T-helper 2 cell treated with Interferon-gamma antibody and Interleukin-4, amounts not matched to agents 5 μg/mL and 100 μg/mL, for 36 hours (primary cell): ENCODE measurements at places on chromosomes 11 and 22.

GRCh38 chr11:123173040-123173855, 21.8 kb downstream of the CLMP start:
- H3K27ac ChIP-seq: no peak overlapping the region
- no peaks in the 10 kb centered on the region for H3K36me3 ChIP-seq
- H3K4me1 ChIP-seq: peaks cover 2% of the 10 kb centered on the region
- DNase-seq: no peak
- peaks cover 3% of the 10 kb centered on the region for H3K27me3 ChIP-seq

- H3K4me1 ChIP-seq: peaks cover 20% of the 10 kb centered on the region
- H3K27ac ChIP-seq: peak overlapping the region; percentile 56
- H3K27me3 ChIP-seq: no peaks in the 10 kb centered on the region
- H3K36me3 ChIP-seq: peaks cover 56% of the 10 kb centered on the region
- DNase-seq: no peak
- no peak overlapping the region for H3K4me3 ChIP-seq
Measured at GRCh38 chr11:72818971-72819370, 4.8 kb downstream of the ATG16L2 start.

GRCh38 chr11:7547687-7548086, 33.9 kb downstream of the PPFIBP2 start:
- no peak for DNase-seq
- H3K36me3 ChIP-seq: no peaks in the 10 kb centered on the region
- no peaks in the 10 kb centered on the region for H3K27me3 ChIP-seq

- H3K4me1 ChIP-seq: no peaks in the 10 kb centered on the region
- H3K27me3 ChIP-seq: no peaks in the 10 kb centered on the region
- H3K27ac ChIP-seq: no peak overlapping the region
- no peaks in the 10 kb centered on the region for H3K36me3 ChIP-seq
- no peak overlapping the region for H3K4me3 ChIP-seq
- no peak for DNase-seq
Measured at GRCh38 chr22:20232237-20232598, 35.9 kb downstream of the RTN4R start.

DNA sequence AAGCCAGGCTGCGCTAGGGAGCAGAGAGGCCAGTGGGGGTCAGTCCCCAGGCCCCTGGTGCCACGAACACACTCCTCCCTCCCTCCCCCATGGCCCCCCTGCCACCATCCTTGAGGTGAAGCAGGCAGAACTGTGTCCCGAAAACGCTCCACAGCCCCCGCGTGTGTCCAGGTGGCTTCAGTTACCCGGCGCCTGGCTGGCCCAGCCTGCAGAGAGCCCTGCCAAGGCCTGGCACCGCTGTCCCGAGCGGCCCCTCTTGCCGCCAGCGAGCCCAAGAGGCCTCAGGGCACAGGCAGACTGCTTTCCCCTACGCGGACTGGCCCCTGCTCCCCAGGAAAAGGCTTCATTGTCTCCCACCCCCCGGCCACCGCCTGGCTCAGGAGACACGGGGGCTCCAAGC, 27.7 kb downstream of the CDKN1C start:
- H3K27me3 ChIP-seq: peaks cover 4% of the 10 kb centered on the region
- no peaks in the 10 kb centered on the region for H3K36me3 ChIP-seq
- H3K4me1 ChIP-seq: no peaks in the 10 kb centered on the region
- H3K4me3 ChIP-seq: no peak overlapping the region

DNA sequence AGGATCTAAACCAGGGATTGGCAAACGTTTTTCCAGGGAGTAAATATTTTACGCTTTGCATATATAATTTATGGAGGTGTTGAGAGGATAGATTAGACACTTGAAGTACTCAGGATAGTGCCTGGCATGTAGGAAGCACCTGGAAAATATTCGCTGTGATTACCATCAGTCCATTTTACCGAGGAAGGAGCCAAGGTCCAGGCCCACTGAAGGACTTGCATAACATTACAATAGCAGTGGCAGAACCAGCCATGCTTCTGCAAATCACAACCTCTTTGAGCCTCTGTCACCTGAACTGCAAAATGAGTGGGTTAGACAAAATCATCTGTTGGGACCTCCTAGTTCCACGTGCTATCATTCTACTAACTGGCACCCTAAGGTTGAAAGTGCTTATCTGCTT, 5.4 kb downstream of the FUT4 start:
- H3K4me3 ChIP-seq: no peak overlapping the region
- no peaks in the 10 kb centered on the region for H3K27me3 ChIP-seq
- H3K36me3 ChIP-seq: peaks cover 16% of the 10 kb centered on the region
- DNase-seq: no peak
